ENCODE measurements at places on chromosomes 4 and X.
A peak's percentile ranks its signal among the peaks of the same experiment; 100 is the strongest.

GRCh38 chr4:25903900-25904747, 9.9 kb upstream of the SMIM20 start:
- no peak for DNase-seq
- H3K27ac ChIP-seq = no peak overlapping the region
- H3K36me3 ChIP-seq = peaks cover 2% of the 10 kb centered on the region

DNA sequence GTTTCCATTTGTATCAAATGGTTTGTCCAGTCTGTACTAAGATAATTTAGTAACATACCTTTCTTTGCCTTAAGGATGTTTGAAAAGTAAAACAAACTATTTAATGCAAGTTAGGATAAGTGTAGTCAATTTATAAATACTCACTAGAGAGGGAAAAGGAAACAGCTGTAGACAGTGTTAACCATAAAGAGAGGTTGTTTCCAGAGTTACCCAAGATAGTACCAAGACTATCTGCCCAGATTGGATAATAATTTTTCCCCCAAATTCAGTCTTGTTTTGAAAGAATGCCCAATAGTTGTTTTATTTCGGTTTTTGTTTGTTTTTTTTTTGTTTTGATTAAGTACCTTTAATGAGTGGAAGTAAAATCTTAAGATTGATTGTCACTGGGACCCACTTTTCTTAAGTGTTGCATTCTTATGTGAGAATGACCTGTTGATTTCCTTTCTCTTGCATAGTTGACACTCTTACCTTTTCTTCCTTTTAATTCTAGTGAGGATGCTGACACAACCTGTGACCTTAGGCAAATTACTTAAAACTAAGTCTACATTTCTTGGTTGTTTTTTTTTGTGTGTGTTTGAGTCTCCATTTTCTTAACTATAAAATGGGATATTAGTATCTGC, 12.8 kb downstream of the AFF1 start:
- H3K27me3 ChIP-seq = no peaks in the 10 kb centered on the region
- H3K4me1 ChIP-seq = peaks cover 31% of the 10 kb centered on the region
- H3K4me3 ChIP-seq = no peak overlapping the region
- peak overlapping the region; percentile 44 for H3K27ac ChIP-seq

DNA sequence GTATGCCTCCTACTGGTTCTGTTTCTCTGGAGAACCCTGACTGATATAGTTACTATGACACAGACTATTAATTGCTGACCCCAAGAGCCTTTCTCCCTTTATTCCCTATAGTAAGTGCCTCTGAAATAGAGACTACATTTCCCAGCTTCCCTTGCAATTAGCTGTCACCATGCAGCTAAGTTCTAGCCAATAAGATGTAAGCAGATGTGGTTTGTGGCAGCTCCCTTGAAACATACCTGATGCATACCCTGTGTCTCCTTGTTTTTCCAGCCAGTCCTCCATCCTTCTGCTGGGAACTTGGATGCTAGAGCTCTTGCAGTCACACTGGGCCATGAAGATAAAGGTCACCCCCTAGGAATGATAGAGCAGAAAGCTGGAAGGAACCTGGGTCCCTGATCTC, 9.7 kb upstream of the TMEM165 start:
- DNase-seq = no peak
- H3K36me3 ChIP-seq = no peaks in the 10 kb centered on the region
- H3K4me3 ChIP-seq = no peak overlapping the region
- no peaks in the 10 kb centered on the region for H3K27me3 ChIP-seq

- no peak overlapping the region for H3K27ac ChIP-seq
- H3K4me3 ChIP-seq = no peak overlapping the region
These were observed 71.6 kb downstream of the STX18 start for GRCh38 chr4:4470208-4470607.

- H3K27ac ChIP-seq = no peak overlapping the region
- DNase-seq = no peak
- H3K4me3 ChIP-seq = no peak overlapping the region
- H3K4me1 ChIP-seq = no peaks in the 10 kb centered on the region
These were observed 60.2 kb downstream of the MID1IP1 start for GRCh38 chrX:38861489-38861888.

- H3K4me1 ChIP-seq = no peaks in the 10 kb centered on the region
- DNase-seq = no peak
- H3K36me3 ChIP-seq = no peaks in the 10 kb centered on the region
- H3K27me3 ChIP-seq = no peaks in the 10 kb centered on the region
These were observed 102.3 kb downstream of the F11 start for GRCh38 chr4:186368281-186368680.

DNA sequence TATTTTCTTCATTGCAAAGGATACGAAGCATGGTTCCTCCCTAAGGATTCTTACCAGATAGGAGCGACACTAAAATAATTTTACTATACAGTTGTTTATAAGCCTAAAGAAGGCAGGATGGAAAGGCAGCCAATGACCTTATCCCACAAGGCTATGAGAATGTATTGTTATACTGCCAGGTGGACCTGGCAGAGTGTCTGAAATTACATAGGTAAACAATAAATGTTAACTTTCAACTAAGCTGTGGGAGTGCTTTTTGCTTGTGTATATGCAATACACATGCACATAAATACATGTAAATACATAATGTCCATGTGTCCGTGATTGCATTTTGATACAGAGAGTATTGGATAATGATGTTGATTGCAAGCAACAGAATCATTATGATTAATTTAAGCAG, 850.6 kb downstream of the CENPC start:
- no peaks in the 10 kb centered on the region for H3K27me3 ChIP-seq
- no peaks in the 10 kb centered on the region for H3K36me3 ChIP-seq
- H3K4me3 ChIP-seq = no peak overlapping the region
- no peaks in the 10 kb centered on the region for H3K4me1 ChIP-seq

DNA sequence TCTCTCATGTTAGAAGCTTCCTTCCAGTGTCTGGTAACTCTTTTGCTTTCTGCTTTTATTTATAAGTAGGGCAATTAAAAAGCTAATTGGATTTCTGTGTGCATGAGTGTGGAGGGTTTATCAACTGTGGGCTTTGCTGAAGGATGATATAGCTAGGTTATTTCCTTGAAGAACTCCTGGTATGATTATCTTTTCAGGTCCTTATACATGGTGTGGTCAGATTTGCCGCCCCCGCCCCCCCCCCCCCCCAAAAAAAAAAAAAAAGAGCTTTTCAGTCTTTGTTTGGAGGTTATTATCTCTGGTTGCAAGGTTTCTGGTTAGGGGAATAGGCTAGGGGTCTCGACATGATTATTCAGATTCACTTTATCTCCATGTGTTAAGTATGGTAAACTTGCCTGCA, 35.9 kb downstream of the MOB1B start:
- no peaks in the 10 kb centered on the region for H3K36me3 ChIP-seq
- DNase-seq = no peak
- H3K4me3 ChIP-seq = no peak overlapping the region
- peaks cover 9% of the 10 kb centered on the region for H3K4me1 ChIP-seq
- no peak overlapping the region for H3K27ac ChIP-seq

- no peak for DNase-seq
- no peaks in the 10 kb centered on the region for H3K36me3 ChIP-seq
- no peaks in the 10 kb centered on the region for H3K4me1 ChIP-seq
- H3K27ac ChIP-seq = no peak overlapping the region
These were observed 31.6 kb upstream of the CT47C1 start for GRCh38 chrX:119041175-119041574.

GRCh38 chr4:145774473-145774872, 94.5 kb downstream of the C4orf51 start:
- no peak overlapping the region for H3K4me3 ChIP-seq
- H3K36me3 ChIP-seq = peaks cover 44% of the 10 kb centered on the region

GRCh38 chr4:73439991-73440390, 4.0 kb downstream of the AFP start:
- H3K4me1 ChIP-seq = no peaks in the 10 kb centered on the region
- H3K27me3 ChIP-seq = no peaks in the 10 kb centered on the region
- H3K27ac ChIP-seq = no peak overlapping the region
- H3K36me3 ChIP-seq = no peaks in the 10 kb centered on the region
- no peak overlapping the region for H3K4me3 ChIP-seq

DNA sequence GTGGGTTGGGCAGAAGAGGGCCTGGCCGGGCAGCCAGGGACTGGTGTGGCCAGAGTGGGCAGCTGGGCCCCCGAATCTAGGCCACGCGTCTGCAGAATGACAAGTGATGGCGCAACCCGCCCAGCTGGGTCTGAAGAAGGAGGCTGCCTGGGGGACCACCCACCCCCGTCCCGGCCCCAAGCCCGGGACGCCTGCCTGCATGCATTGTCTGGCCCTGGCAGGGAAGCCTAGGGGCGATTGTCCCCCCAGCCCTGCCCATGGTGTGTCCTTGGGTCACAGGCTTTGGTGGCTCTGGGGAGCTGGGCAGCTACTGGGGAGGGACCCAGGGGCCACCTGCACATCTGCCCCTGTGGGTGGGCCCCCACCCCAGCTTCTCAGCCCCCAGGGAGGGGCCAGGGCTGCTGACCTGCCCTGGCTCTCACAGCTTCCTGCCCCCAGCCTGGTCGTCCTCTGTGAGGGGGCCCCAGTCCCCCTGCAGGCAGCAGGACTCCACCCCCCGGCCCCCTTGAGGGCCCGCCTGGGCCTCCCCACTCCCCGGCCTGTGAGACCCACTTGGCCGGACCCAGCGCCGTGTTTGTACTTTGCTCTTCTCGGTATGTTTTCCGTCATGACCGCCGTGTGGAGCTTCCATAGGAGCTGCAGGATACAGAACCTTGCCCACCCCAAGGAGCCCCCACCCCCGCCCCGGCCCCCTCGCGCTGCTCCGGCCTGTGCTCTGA, 4.9 kb downstream of the FGFR3 start:
- no peaks in the 10 kb centered on the region for H3K4me1 ChIP-seq
- no peak overlapping the region for H3K27ac ChIP-seq
- H3K4me3 ChIP-seq = no peak overlapping the region
- peaks cover 9% of the 10 kb centered on the region for H3K27me3 ChIP-seq
- H3K36me3 ChIP-seq = no peaks in the 10 kb centered on the region

- no peaks in the 10 kb centered on the region for H3K36me3 ChIP-seq
- H3K4me3 ChIP-seq = no peak overlapping the region
These were observed 233.0 kb downstream of the DKK2 start for GRCh38 chr4:106803083-106803482.

GRCh38 chr4:8725071-8725841, 132.7 kb downstream of the CPZ start:
- no peak overlapping the region for H3K4me3 ChIP-seq
- no peak for DNase-seq
- no peaks in the 10 kb centered on the region for H3K4me1 ChIP-seq
- no peak overlapping the region for H3K27ac ChIP-seq
- peaks cover 6% of the 10 kb centered on the region for H3K27me3 ChIP-seq
- H3K36me3 ChIP-seq = no peaks in the 10 kb centered on the region

DNA sequence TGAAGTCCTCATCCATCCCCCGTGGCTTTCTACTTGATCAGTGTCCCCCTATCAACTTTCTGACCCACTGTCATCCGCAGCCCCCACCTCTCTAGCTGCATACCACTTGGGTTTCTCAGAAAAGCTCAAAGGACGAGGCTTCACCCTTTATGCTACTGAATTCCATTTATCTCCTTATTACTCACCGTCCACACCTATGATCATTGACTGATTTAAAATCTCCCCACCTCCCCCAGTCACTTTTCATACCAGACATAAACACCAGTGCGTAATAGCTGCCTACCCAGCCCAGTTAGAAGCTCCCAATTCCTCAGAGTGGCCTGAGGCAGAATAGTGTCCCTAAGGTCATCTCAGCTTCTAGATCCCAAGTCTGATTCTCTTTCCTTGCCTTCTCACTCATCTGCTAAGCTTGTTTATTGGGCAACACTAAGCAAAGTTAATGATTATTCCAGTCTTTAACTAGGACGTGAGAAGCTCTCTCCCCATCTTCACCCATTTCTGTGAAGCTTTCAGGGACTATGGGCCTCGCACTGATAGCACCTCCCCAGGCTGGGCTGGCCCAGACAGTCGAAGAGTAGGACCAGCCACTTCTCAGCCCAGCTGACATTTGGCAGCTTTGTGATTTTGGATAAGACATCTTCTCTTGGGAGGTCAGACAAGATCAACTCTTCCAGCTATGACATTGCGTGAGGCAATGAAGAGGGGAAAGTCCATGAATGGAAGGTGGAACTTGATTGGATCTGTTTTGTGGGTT, 7.2 kb upstream of the DDX60L start:
- DNase-seq = no peak
- H3K27ac ChIP-seq = no peak overlapping the region
- no peaks in the 10 kb centered on the region for H3K36me3 ChIP-seq
- peaks cover 15% of the 10 kb centered on the region for H3K27me3 ChIP-seq
- no peaks in the 10 kb centered on the region for H3K4me1 ChIP-seq

GRCh38 chr4:13851085-13851940, 223.8 kb upstream of the BOD1L1 start:
- DNase-seq = no peak
- no peaks in the 10 kb centered on the region for H3K4me1 ChIP-seq
- no peaks in the 10 kb centered on the region for H3K27me3 ChIP-seq

- H3K4me1 ChIP-seq = no peaks in the 10 kb centered on the region
- no peak overlapping the region for H3K27ac ChIP-seq
- no peaks in the 10 kb centered on the region for H3K36me3 ChIP-seq
- no peaks in the 10 kb centered on the region for H3K27me3 ChIP-seq
These were observed 343.9 kb downstream of the ADGRL3 start for GRCh38 chr4:61543976-61544375.

DNA sequence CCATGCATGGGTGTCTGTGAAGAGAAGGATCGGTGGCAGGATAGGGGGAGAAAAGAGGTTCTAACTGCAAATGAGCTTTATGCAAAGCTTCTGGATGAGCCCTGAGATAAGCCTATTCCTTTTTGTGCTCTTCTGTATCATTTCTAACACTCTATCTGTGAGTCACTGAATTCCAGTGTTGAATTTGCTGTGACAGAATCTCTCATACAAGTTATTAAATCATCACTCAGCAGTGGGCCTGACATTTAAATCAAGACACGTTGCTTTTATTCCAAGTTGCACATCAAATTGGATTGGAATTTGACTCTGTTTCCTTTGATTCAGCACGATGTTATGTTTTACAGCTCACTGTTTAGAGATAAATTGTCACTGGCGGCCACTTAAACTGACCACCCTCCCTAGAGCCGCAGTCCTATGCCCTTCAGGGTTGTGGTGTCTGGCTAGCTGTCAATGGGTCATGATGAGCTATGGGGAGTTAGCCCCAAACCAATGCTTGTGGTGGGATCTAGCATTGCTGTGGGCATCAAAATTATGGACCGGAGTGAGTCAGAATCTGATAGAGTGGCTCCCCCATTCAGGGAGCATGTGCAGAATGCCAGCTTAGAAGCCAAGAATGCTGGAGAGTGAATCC, 42.7 kb downstream of the LHFPL1 start:
- no peak overlapping the region for H3K4me3 ChIP-seq
- no peak overlapping the region for H3K27ac ChIP-seq
- no peak for DNase-seq
- H3K4me1 ChIP-seq = no peaks in the 10 kb centered on the region

GRCh38 chrX:51144828-51145442, 187.7 kb upstream of the NUDT10 start:
- no peak for DNase-seq
- H3K36me3 ChIP-seq = no peaks in the 10 kb centered on the region
- no peaks in the 10 kb centered on the region for H3K27me3 ChIP-seq
- H3K27ac ChIP-seq = no peak overlapping the region

GRCh38 chr4:26583538-26583864, 383 bp upstream of the TBC1D19 start:
- H3K4me1 ChIP-seq = peaks cover 34% of the 10 kb centered on the region
- peaks cover 15% of the 10 kb centered on the region for H3K36me3 ChIP-seq
- DNase-seq = no peak
- peaks cover 9% of the 10 kb centered on the region for H3K27me3 ChIP-seq
- peak overlapping the region; percentile 98 for H3K4me3 ChIP-seq

GRCh38 chr4:53906606-53907190, 157.7 kb downstream of the CHIC2 start:
- peak overlapping the region; percentile 44 for H3K4me3 ChIP-seq
- peaks cover 78% of the 10 kb centered on the region for H3K27me3 ChIP-seq
- no peak overlapping the region for H3K27ac ChIP-seq
- H3K36me3 ChIP-seq = no peaks in the 10 kb centered on the region
